ENCODE measurements at places on chromosomes 16 and 17.

DNA sequence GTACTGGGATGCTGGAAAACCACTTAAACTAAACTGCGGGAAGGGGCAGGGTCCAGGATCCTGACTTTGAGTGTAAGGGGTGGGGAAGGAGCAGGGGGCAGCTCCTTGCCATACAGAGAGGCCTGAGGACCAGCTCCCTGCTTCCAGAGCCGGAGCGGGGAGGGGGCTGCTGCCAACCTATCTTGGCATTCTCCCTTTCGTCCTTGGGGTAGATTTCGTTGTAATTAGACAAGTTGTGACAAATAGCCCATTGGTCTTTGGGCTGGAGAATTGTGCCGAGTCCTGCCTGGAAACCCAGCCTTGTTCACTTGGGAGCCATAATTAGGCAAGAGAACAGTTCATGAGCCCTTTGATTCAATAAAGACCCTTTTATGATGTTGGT is 175.5 kb downstream of the RAB11FIP4 start:
- DNase-seq, result no peak

DNA sequence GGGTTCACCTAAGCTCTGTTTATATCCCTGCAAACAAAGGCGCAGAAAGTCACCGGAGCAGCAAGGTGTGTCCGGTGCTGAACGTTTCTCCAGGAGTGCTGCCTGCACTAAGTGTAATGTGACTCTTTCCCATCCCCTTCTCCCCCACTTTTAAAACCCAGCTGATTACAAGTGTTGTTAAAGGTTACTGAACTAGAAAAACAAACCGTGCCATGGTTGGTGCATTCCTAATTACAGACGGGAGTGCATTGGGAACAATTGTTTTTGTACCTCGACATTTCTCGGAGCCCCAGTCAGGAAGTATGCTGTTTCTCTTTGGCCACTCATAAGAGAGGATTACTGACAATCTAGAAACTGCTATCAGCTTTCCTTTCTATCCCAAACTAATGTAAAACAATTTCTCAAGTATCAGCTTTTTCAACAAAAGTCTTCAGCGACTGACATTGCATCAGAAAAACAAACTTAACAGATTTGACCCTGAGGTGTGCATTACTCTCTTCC is 441.0 kb upstream of the SALL1 start:
- no peak for DNase-seq

GRCh38 chr16:87212026-87212425 is 105.2 kb downstream of the C16orf95 start:
- no peak for DNase-seq

DNA sequence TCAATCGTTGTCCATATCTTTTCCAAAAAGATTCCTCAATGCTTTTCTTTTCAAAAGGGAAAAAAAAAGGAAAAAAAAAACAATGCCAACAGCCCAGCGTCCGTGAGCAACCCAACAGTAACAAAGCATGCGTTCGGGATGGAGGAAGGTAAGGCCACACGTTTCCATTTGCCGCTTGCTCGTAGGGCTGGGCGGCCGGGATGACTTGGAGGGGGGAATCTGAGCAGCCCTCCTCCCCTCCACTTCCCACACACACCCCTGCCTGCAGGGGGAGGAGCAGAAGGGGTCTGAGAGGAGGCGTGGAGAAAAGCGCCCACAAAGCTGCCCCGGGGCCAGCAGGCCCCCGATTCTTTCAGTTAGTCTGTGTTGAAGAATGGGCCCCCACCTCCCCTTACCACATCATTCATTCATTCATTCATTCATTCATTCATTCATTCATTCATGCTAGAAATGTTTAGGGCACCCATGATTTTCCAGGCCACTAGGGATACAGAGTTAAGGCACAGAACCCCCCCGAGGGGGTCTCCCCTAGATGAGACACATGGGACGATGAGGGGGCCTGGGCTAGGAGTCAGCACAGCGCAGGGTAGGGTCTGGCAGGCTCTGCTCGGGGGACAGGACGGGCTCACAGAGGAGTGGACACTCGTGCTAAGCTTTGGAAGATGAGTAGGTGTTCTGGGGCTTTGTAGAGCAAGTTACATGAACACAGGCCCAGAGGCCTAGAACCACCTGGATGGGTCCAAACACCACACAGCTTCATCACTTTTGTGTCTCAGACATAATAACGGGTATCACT is 10.9 kb upstream of the TBX2 start:
- DNase-seq, result no peak

- DNase-seq, result no peak
Observed at GRCh38 chr17:19677736-19678379, 29.3 kb downstream of the ALDH3A2 start.

DNA sequence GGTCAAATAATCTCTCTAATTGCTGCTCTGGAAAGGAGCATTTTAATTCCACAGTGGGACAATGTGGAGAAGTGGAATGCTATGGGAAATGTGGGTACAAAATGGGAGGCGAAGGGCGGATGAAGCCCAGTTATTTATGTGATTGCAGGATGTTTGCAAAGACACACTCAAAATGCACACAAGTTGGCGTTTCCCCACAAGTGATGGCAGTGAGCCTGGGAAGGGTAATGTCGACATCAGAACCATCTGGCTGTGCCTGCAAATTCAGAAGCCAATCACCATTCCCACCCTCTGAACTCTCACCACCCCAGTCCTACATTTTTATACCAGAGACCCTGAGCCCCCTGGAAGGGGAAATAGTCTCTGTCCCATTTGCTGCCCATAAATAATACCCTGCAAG is 201.1 kb downstream of the SOX9 start:
- no peak for DNase-seq

GRCh38 chr17:29250666-29251065 is 4.0 kb downstream of the CRYBA1 start:
- DNase-seq, result no peak

- DNase-seq, result peak; percentile 20
Observed at GRCh38 chr17:65987988-65988387, 203.9 kb downstream of the CEP112 start.

- no peak for DNase-seq
Observed at GRCh38 chr17:9837551-9838471, 12.1 kb downstream of the GLP2R start.

- peak; percentile 17 for DNase-seq
Observed at GRCh38 chr17:7862692-7863437, 5.1 kb downstream of the CYB5D1 start.

DNA sequence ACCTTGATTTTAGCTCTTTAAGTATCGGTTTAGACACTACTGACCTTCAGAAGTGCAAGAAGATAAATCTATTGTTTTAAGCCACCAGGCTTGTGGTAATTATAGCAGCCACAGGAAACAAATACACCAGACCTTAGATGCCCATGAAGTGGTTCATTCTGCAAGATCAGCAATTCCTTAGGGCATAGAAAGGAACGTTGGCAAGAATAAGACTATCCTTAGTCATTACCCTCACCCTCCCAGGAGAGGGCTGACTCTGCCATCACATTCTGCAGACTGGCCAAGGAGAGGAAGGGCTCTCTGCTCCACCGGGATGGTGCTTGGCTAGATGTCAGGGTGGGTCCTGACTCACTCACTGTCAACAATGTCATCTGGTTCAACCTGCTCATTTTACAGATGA is 14.1 kb upstream of the NDEL1 start:
- DNase-seq, result no peak

GRCh38 chr16:85569615-85570212 is 43.4 kb upstream of the GSE1 start:
- DNase-seq, result peak; percentile 66

- DNase-seq, result no peak
Observed at GRCh38 chr16:55225972-55226542, 97.9 kb upstream of the IRX6 start.

DNA sequence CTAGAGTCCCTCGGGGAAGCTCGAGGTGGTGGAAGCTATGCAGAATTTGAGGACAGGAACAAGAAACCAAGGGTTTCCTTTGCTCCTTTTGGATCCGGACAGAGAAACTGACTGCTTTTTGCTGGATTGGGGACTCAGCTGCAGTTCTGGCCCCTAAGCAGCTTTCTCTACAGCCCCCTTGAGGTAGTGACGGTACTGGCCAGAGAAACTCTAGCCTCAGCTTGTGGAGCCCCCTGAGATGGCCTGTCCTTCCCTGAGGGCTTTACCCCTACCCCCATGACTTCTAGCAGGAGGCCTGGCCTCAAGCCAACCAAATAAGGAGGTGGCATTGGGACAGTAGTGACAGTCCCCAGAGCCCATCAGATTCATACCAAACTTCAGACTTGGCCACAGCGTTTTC is 118.1 kb downstream of the IRX5 start:
- DNase-seq, result no peak

DNA sequence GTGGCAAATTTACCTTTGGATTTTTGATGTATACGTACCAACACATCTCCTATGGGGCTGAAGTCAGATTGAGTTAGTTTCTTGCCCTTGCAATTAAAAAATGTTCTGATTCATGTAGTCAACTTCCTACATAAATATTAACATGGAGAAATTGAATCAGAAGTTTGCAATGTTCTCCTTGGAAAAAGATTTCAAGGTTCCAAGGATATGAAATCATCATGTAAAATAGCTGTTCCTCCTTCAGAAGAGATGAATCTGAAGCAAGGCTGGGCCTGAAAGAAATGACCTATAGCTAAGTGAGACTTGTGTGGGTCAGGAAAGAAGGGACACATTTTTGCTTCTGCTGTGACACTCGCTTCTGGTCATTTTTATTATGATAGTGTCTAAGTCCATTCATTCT is 131.7 kb downstream of the RGS9 start:
- DNase-seq, result no peak

- no peak for DNase-seq
Observed at GRCh38 chr17:60559995-60560859, 34.2 kb upstream of the APPBP2 start.

GRCh38 chr17:30573603-30574175 is 96.5 kb downstream of the GOSR1 start:
- no peak for DNase-seq

GRCh38 chr17:17840751-17841591 is 4.2 kb upstream of the SREBF1 start:
- DNase-seq, result peak; percentile 28

- DNase-seq, result no peak
Observed at GRCh38 chr17:9138161-9138717, 116.9 kb downstream of the NTN1 start.

DNA sequence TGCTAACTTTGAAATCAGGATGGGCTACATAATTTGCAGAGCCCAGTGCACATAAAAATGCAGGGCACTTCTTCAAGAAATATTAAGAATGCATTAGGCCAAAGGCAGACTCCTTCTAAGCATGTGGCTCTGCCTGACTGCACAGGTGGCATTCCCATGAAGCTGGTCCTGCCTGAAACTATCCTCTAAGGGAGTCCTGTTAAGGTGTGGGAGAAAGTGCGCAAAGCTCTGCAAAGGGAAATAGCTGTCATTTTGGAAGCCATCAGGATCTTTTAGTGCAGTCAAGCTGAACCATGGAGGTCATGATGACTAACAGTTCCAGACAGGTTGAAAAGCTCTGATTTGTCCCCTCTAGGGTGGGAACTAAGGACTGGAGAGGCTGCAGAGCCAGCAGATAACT is 41.9 kb upstream of the CRHR1 start:
- DNase-seq, result no peak

GRCh38 chr17:60134396-60135150 is 15.2 kb upstream of the CA4 start:
- no peak for DNase-seq

GRCh38 chr16:61862221-61863155 is 173.8 kb downstream of the CDH8 start:
- DNase-seq, result no peak

DNA sequence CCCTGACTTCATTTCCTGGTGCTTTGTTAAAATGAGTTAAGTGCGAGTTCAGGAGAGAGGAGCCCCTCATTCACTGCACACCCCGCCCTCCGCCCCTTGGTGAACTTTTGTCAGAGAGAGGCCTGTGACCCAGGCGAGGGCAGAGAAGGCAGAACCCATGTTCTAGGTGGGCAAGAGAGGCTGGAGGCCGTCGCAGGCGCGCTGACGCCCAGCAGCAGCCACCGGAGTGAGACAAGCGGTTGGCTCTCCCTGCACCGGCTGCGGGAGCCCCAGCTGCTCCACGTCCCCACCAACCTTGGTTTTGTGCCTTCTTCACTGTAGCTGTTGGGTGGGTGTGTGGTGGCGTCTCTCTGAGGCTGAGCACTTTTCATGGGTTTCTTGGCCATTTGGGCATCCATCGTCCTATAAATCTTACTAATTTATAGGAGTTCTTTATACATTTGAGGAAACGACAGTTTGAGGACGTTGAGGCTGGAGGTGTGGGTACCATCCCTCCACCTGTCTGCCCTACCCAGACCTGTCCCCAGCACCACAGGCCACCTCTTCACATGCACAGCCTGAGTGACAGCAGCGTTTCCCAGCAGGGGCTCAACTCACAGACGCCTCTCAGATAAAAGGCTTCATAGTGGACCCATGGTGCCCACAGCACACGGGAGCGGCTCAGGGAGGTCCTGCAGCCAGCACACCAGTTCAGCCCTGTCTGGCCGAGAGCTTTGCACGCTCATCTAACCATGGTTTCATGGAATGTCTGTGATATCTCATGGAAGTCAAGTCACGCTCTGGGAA is 45.2 kb upstream of the CBFA2T3 start:
- no peak for DNase-seq

- DNase-seq, result no peak
Observed at GRCh38 chr16:85164838-85165516, 52.7 kb upstream of the CIBAR2 start.

- DNase-seq, result no peak
Observed at GRCh38 chr16:30149250-30149930, 26.4 kb upstream of the MAPK3 start.

GRCh38 chr17:82346342-82347300 is 12.4 kb upstream of the TEX19 start:
- DNase-seq, result no peak

- no peak for DNase-seq
Observed at GRCh38 chr17:46270032-46270431, 24.9 kb upstream of the LRRC37A start.

DNA sequence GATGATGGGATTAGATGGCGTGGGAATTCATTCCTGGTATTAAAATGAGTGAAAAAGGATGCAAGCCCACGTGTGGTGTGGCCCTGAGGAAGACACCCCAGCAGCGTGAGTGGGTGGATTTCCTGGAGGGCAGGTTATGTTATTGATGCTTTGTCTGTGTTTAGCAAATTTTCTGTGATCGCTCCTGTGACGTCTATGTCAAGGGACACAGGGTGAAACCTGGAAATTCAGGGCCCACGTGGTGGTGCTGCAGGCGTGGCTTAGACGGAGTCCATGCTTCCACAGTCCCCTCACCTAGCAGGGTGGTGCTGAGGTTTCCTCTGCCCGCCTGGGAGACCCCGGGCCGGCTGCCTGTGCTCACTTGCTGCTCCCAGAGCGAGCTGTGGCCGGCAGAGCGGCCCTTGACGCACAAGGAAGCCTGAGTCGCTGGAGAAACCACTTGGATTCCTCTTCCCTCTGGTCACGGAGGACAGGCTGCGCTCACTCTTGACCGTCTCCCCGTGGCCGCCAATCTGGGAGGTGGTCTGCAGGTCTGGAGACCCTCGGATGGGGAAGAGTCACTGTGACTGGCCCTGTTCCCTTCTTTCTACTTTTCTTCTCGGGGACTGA is 23.4 kb downstream of the BAIAP2 start:
- DNase-seq, result no peak

- DNase-seq, result no peak
Observed at GRCh38 chr17:8397636-8398035, at the start of gene RNF222. Gene RNF222, minus strand, starts transcription at chr17:8397827. Its CDS starts 4,366 bp downstream, at chr17:8393461.
